ENCODE measurements at places on chromosomes 1 and 21.
A peak's percentile ranks its signal among the peaks of the same experiment; 100 is the strongest.

DNA sequence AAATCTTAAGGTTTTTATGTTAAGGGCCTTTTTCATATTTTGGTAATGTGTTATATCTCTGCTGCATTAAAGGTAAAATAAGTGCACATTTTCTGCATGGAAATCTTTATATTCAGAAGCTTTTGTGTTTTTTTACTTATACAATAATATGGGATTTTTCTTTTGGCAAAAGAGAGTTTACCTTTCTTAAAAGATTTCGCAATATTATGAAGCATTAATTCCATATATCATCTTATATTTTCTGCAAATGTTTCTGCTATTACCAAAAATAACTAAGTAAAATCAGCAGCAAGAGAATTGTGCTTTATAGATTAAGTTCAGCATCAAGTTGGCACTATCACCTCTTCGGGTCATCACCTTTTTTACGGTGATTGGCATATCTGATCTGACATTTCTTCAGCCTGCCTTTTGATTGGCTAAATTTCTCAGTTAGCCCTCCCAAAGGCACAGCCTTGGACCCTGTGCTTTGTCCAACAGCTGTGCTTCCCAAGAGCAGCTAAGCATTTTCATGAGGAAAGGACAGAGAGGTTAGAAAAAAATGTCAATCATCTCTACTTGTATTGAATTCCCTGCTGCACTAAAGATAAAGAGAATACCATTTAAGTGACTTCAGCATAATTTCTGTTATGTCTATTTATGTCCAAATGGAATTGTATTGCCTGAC lies 767.1 kb upstream of the PRMT6 start:
- DNase-seq: no peak

- no peak for DNase-seq
Observed at GRCh38 chr1:30750731-30751291, 6.8 kb downstream of the LAPTM5 start.

DNA sequence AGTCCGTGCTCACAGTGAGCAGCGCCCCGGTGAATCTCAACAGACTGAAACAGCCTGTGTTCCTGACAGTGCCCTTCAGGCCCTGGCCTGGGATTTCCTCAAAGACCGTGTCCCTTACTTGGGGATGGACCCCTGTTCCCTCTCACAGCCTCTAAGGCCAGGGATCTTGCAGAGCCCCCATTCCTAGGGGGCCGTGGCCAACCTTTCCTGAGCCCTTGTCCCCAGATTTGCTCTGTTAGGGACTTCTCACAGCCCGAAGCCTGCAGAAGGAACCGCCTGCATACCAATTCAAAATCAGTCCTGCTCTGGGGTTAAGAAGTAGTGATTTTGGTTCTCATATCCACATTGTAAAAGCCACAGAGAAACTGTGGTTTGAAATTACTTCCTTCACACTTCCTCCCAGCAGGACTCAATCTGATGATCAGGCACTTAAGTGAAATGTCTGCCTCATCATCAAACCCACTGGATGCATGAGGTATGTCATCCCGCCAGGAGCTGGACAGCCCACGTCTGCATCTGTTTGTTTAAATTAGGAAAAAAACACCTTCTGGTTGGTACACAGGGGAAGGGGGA lies 14.9 kb downstream of the ABCA4 start:
- no peak for DNase-seq

DNA sequence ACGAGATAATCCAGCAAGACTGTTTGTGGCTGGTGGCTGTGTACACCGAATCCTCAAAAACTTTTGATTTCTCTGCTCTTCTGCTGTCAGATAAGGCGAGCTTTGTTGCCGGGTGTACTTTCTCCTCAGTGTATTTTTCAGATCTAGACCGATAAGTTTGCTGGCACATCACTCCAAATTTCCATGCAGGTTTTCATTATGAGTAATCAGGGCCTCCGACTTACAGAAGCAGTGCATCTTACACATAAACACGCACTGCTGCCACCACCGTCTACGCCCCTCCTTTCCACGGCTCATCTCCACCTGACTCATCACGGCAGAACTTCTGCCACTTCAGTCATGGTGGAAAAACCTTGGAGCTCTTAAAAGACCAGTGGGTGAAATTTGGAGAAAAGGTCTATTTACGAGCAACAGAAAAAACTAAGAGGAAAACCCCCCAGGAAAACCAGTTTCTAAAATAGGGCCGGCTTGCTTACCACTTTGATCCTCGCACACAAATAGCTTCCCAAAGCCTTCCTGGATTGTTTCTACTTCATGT lies 7.7 kb downstream of the ZBTB21 start:
- no peak for DNase-seq

DNA sequence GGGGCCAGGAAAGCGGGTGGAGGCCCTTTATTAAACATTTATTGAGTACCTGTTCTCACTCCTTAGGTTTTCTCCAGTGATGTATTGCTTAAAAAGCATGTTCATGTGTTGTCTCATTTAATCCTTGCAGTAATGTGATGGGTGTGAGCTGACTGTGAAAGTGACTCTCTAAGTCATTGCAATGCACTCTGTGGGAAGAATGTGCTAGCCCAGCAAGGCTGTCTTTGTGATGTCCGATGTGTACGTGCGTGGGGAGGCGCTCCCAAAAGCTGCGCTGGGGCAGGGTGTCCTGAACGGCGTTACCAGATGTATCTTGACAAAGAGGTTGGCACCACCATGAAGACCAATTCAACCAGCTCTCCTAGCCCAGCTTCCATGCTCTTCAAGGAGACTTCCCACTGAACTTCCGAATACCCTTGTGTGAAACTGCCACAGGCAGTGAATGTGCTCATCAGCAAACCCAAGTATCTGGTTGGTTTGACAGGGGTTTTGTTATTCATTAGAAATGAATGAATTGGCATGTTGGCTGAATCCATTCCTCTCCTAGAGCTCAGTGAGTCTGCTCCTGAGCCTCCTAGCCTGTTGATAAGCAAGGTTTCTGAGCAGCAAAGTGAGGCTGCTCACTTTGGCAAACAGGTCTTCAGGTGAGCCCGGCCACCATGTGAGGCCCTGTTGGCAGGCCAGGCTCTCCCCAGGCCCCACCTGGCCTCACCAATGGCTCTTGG lies 28.0 kb downstream of the NUAK2 start:
- DNase-seq: no peak

- no peak for DNase-seq
Observed at GRCh38 chr1:177589166-177589565, 380.7 kb downstream of the SEC16B start.

- no peak for DNase-seq
Observed at GRCh38 chr1:228507961-228508652, 20.9 kb downstream of the RNF187 start.

DNA sequence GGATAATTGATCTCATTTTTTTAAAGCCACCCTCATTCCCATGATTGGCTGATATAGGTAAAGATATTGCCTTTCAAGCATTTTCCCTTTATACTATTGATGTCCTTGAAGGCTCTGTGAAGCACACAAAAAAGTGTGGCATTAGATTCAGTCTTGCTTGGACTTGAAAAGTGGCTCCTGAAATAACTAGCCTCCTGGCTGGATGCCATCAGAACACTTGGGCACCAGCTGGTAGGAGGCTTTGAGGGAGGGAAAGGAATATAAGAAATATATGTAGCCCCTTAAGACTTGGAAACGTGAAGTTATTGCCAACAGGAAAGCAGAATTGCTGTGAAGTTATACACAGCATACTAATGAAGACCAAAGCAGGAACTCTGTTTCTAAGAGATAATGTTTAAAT lies 14.1 kb downstream of the MTR start:
- DNase-seq: no peak

DNA sequence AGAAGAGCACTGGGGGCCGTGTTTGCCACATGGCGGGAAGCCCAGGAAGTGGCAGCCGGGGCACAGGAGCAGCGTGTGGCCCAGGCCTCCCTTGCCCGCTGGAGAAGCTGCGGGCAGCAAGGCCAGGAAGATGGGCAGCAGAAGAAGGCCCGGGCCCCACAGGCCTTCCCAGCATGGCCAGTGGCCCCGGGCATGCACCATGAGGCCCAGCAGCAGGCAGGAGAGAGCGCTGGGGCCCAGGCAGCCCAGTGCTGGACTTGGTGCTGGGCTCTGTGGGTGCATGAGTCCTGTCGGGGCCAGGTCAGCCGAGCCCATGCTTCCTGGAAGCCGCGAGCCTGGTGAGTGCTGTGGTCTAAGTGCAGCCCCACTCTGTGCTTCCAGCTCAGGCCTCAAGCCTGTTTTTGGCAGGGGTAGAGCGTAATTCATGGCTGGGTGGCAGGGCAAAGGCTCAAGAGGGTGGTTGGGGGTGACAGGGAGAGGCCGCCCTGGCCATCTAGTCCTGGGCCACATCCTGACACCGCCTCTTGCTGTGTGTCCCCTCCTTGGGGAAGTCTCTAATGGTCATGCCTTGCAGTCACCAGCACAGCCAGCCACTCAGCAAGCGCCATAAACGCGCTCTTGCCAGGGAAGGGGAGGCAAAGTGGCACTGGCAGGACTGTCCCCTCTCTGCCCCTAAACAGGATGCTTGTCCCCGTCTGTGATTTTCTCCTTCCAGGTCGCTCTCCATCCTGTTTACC lies 21.3 kb downstream of the MTHFR start:
- DNase-seq: no peak

DNA sequence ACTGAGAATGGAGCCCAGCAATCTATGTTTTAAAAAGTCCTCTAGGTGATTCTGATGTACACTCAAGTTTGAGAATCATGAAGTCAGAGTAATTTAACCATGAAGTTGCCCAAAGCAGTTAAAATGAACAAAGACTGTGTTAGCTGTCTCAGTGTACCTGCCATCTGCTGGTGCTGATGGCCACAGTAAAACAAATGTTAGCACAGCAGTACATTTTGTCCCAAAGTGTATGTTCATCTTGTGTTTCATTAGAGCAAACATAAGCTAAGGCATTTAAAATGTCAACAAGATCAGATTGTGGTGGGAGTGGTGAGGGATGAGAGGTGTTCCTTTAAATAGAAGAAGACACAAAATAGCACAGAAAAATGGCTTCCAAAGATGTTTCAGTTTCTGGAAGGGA lies 31.1 kb downstream of the FYB2 start:
- DNase-seq: no peak

DNA sequence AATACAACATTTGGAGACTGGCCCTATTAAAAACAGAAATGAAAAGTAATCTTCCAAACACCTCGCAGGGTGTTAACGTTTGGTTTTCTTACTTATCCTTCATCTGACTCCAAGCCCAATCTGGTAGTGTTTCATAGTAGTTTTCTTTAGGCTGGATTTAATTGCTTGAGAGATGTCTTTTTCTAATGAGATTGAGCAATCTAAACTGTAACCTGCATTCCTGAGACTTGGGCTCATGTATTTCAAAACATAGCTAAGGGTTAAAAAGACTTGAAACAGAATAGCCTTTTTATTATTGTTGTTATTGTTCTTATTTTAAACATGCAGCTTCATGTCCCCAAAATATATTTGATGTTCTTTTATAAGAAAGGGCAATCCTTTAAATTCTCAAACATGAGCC lies 278.9 kb downstream of the TGFB2 start:
- no peak for DNase-seq

- DNase-seq: no peak
Observed at GRCh38 chr1:200351826-200352549, 57.8 kb downstream of the ZNF281 start.

- peak; percentile 68 for DNase-seq
Observed at GRCh38 chr21:37546949-37547614, 180.5 kb downstream of the DYRK1A start.
